Bronchial epithelial cell (primary cell): ENCODE measurements at places on chromosomes 2 and 18.

- peak; percentile 65 for DNase-seq
These were observed 229.6 kb downstream of the LPIN1 start for GRCh38 chr2:11976073-11976472.

- peak; percentile 44 for DNase-seq
These were observed 14.3 kb upstream of the NOL10 start for GRCh38 chr2:10704034-10704594.

GRCh38 chr2:126507425-126507911 lies 148.5 kb upstream of the GYPC start:
- DNase-seq: no peak

DNA sequence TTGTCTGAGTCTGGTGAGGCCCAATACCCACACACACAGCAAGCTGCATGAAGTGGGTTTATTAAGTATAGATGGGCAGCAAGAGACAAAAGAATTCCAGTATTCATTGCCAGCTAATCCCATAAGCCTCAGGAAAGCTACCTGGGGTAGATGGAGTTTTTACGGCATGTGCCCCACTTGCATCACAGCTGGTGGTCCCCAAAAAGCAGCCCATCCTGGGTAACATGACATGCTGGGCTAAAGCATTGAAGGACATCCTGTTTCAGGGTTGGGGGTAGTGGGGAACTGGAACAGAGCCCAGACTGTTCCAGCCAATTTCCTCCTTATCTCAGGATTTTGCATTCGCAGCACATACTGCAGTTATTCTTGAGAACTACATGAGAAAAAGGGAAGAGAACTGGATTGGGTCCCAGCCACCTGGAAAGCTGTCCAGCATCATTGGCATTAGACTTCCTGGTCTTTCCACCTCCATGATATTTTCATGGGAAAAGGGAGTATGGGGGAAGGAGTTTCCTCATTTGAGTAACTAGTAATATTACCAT lies 240.1 kb upstream of the MMADHC start:
- DNase-seq: no peak

GRCh38 chr2:134718023-134718816 lies 580 bp downstream of the TMEM163 start:
- DNase-seq: no peak

DNA sequence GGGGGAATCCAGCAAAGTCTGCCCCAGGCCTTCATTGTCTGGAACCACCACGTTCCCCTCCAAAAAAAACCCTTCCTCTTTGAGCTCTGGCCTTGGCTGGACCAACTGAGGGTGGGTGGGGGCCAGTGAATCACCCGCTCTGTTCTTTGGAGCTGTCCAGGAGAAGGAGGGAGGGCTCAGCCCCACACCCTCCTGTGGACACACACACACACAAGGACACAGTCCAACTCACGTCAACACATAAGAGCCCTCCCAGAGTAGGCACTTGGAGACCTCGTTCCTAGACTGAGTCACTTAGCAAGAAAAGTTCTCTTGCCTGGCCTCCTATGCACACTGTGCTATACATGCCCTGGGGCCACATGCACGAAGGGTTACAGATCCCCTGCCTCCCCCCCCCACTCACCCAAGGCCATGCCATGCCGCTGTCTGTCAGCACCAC lies 1.2 kb upstream of the TNS1 start:
- DNase-seq: peak; percentile 59

GRCh38 chr18:50199921-50200320 lies 5.0 kb upstream of the MYO5B start:
- DNase-seq: no peak

DNA sequence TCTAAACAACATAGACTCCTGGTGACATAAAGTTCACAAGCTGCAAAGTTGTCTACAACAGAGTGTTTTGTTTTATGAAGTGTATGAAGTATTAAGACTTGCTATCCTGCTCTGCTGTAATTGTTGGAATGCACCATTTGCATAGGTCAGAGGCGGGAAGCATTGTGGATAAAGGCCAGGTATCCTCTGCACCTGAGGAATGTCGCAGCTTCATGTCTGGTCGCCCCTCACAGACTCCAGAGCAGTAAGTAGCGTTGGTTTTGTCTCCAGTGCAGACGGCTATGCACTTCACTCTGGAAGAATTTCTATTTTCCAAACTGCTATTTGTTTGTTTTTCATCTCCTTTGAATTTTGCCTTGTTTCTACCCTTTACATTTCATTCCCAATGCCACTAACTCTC lies 63.1 kb downstream of the UNC80 start:
- no peak for DNase-seq

DNA sequence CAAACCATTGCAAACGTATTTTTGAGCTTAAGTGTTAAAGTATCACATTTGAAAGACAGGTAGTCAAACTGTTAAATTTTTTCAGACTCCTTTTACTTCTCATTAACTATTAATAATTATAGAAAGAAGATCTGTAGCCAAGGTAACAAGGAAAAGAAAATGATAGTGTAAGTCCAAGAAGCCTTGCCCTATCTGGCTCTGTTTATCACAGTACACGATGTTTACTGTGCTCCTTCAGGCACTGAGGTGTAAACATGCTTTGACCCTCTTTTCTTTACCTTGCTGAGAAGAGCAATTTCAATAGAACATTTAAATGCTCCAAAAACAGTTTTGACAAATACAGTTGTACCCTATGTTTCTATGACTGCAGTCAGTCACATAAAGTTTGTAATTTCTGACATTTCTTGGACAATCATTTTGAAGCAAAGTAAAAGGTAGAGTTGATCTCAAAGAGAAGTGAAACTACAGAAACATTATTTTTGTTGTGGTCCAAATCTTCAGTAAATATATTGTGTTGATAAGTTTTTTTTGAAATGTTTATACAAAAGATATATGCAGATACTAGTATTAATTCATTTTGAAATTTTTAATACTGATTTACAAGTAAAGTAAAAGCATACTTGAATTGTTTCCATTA lies 152.6 kb upstream of the KYNU start:
- no peak for DNase-seq

GRCh38 chr2:71631411-71631931 lies 178.1 kb downstream of the DYSF start:
- peak; percentile 4 for DNase-seq

DNA sequence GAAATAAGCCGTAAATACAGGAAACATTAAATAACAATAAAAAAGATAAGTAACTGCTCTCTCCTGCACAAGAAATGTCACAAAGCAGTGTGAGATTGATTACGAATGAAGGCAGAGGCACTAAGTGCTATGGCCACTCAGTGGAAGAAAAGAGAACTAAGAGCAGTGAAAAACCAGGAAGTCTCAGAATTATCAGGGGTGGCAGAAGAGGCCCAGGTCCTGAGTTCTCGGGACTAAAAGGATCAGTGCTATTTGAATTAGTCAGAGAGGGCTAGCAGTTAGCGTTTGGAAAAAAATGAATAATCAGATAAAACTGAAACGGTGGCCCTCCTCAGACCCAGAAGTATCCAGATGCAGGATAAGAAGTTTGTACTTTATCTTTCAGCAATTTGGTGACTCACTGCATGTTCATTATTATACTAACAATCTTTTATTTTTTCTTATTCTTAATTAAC lies 367.1 kb downstream of the ZEB2 start:
- no peak for DNase-seq

DNA sequence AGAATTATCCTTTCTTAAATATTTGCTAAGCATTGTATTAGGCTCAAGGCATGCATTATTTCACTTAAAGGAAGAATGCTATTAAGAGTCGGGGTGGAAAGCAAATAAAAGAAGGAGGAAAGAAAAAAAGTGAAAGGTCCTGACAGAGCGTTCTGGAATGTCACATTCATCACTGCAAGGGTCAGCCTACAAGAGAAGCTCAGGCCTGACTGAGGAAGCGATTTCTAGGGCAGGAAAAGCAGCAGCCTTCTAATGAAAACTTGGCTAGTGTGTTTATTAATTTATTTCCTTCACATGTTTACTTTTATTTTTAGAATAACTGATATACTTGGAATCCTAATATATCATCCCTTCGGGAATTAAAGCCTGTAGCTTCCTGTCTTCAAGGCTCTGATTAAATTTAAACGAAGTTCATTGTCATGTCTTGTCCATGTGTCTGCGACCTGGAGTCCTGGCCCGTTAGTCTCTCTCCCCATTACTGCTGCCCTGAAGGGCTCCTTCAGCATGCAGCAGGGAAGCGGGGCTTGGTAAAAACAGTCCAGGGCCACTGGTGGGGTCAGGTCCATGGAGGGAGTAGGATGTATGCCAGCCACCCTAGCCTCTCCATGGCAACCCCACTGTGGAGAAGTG lies 119.2 kb upstream of the CCDC68 start:
- peak; percentile 29 for DNase-seq

- no peak for DNase-seq
These were observed 66.3 kb upstream of the NABP1 start for GRCh38 chr2:191611614-191612013.

GRCh38 chr2:54090521-54091117 lies 24.8 kb upstream of the ACYP2 start:
- peak; percentile 70 for DNase-seq

GRCh38 chr2:222656526-222657446 lies 894 bp upstream of the FARSB start:
- no peak for DNase-seq

GRCh38 chr2:170533156-170533555 lies 182.0 kb upstream of the SP5 start:
- DNase-seq: no peak

DNA sequence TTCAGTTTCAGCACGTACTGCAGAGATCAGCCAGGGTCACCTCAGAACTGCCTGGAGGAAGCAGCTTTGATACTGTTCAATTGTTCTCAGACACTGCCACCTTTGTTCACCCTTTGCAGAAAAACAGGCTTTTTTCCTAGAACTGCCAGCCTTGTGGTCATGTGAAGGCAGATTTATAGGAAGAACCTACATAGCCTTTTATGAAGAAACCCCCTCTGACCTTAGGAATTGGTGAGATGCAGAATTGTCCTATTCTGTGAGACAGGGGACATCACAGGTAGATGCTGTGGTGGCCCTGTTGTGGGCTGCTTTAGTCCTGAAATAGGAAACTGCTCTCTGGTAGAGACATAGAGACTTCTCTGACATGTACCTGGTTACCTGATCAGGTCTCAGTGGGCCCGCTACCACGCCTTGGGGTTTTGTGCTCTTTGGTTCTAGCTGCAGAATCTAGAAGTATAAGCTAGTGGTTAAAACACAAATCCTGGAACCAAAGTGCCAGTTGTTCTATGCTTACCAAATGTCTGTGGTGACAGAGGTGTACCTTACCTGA lies 206.6 kb downstream of the AGPS start:
- DNase-seq: no peak

DNA sequence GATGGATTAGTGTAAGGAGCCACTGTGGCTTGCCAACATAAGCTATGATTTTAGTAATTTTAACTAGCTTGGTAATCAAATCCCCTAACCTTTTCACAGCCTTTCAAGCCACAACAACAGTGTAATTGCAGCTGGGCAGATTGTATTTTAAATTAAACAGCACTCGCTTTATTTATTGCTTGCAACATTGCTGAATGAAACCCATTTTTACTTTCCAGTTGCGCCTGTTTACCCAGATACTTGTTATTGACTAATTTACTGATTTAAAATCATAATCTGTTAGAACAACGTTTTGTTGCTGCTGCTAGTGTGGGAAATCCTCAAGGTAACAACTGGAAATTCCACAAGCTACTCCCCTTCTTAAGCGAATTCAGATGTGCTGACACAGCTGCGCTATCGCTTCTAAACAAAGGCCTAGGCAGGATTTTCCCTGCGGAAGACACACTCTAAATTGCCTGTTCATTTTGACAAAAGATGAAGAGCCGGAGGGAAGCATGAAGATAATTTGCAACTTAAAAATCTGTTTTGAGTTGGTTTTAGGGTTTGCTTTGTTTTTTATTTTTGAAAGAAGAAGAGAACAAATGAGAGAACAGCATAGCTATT lies 283.9 kb downstream of the ALPK2 start:
- DNase-seq: no peak

GRCh38 chr2:61906186-61906470 lies 654 bp downstream of the COMMD1 start:
- no peak for DNase-seq

DNA sequence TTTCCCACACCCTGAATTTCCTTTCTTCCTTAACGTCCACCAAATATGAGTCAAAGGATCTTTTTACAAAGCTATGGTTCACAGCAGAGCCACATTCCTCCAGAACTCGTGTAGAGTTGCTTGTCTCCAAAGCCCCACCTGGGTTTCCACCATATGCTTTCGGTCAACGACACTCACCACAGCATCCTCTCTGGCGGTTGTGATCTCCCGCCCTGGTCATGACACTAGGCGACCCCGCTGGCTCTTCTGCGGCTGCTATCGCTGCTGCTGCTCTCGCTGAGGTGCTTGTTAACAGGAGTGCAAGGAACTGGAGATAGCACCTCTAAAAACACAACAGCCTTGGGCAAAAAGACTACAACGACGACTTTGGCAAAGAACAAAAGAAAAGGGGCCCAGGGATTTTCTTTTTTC lies 340 bp downstream of the SLC40A1 start:
- no peak for DNase-seq

DNA sequence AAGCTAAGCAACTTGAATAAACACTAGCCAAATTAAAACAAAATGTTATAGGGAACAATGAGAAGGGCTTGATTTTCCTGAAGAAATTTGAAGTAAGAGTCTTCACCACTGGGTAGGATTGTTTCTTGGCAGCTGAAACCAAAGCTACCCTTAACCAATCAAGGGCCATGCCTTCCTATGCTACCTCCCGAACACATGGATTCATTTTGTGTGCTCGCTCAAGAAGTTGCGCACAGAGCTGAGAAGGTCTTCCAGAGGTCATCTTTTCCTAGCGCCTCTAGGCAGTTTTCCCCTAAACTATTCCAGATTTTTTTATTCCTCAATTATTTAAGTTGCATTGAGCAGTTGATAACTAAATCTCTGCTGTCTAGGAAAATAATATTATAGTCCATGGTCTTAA lies 264.6 kb downstream of the RBM43 start:
- DNase-seq: no peak

DNA sequence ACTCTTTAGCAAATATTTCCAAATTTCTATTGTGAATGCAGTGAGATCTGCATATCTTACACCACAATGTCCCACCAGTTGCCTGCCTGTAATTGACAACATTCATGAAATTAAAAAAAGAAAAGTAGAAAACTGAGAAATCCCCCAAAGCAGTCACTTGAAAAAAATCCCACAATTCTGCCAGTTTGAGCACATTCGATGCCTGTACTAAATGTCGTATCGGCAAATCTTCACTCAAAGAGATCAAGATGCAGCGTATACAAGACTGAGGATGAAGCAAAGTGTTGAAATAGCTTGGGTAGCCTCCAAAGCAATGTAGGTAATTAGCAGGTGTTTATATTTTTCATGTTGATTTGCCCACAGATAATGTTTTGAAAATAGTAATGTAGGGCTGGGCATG lies 186.7 kb upstream of the ZEB2 start:
- DNase-seq: no peak

DNA sequence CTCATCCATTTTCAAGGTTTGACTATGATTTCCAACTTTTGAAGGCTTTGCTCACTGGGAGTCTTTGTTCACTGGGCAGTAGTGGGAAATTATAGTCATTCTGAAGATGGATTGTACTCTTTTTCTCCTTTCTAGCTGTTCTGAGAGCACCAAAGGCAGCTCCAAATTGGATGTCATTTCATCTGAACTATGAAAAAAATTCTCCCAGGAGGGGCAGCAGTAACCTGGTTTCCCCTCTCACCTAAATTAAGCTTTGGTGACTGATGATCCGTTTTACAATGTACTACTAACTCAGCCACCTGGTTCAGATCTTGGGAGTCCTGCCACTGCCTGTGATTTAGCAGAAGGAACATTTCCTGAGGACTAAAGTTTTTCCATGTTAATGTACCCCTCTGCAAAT lies 17.6 kb downstream of the ARHGEF33 start:
- no peak for DNase-seq
